NCI-H187 treated with DMSO at 0.1 percent for 48 hours (cell line): ENCODE measurements at places on chromosomes 7 and 10.

DNA sequence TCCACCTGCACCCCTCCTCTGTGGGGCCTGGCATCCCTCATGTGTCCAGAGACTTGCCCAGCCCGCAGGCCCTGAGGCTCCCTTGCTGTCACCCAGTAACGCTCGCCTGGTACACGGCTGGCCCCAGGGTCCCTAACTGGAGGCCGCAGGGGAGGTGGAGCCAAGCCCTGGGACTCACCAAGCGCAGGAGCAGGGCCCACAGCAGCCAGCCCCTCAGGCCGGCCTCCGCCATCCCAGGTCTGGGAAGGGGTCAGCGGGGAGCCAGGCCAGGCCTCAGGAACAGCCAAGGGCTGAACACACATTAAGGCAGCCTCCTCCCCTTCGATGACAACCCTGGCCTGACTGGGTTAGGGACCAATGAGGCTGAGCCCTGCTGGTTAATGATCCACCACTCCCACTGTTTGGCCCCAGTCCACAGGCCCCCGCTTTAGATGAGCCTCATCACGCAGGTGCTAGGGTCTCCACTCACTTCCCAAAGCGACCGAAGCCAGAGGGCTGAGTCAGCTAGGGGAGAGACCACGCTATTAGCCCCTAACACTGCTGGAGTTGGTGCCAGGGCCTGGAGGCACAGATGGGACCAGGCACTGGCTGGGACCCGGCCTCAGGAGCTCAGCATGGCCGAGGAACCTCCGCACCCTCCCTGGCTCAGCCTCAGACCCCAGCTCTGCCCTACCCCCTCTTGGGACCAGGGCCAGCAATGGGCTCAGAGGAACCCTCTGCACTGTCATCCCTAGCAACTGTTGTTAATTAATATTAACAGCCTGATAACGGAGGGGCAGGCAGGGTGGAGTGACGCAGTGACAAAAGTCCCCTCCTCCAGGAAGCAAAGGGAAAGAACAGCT is at the start of gene NPC1L1:
Gene NPC1L1, minus strand, starts transcription at position 303 of the 842 bp plus-strand sequence. Its CDS starts 71 bp downstream, at position 232.
- no peak for DNase-seq

GRCh38 chr10:91076991-91077548 is 143.4 kb upstream of the PCGF5 start:
- DNase-seq, result no peak

DNA sequence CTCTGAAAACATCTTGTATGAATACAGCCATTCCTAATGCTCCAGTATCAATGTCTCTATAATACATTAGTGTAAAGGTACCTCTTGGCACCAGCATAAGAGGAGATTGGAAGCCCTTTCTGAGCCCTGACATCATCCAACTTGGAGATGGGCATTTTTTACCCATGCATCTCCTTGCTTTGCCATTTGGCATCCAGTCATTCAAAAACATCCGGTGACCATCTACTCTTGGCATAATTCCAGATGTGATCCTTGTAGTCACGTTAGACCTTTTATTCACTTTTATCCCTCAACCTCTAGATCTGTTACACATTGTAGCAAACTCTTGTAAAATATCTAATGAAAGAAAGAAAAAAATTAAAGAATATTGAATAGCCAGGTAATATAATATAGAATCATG is 17.9 kb upstream of the SGMS1 start:
- no peak for DNase-seq

- DNase-seq, result no peak
Observed at GRCh38 chr7:100723732-100724275, 3.5 kb downstream of the EPO start.

DNA sequence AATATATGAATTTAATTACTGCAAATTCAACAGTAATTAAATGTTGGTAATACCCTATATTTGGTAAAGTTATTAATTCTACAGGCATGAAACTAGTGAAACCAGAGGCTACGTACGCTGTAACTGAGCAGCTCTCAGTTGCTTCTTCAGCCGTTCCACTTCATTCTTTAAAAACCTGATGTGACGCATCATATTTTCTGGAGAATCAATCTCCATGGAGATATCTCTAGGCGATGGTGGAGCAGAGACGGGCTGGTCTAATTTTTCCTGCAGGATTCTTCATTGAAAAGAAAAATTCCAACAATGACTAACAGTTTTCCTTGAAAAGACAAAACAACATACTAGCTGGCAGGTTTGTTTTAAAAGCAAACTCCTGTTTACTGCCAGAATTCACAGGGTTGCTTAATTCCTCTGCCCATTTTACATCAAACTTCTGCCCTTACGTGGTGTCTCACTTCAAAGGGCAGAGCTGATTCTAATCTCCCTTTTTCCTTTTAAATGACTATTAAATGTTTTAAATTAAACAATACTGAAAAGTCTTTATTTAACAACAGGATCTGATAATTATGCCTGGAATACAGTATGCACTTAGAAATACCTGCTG is 59.4 kb upstream of the MRLN start:
- DNase-seq, result no peak

DNA sequence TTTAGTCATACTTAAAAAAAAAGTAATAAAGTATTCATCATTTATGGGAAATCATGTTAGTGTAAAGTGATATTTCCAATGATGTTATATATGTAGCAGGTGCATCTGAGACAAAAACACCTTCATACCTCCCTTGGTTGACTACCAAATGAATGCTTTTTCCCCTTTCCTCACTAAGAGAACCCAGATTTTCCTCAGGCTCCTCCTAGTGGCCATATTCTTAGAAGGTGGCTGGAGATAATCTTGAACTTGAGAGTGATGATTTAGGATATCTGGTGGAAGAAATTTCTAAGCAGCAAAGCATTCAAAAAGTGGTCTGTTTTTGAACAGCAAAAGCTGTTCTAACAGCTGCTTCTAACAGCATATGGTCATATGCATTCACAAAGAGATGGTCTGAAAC is 16.8 kb upstream of the DNAH11 start:
- no peak for DNase-seq

DNA sequence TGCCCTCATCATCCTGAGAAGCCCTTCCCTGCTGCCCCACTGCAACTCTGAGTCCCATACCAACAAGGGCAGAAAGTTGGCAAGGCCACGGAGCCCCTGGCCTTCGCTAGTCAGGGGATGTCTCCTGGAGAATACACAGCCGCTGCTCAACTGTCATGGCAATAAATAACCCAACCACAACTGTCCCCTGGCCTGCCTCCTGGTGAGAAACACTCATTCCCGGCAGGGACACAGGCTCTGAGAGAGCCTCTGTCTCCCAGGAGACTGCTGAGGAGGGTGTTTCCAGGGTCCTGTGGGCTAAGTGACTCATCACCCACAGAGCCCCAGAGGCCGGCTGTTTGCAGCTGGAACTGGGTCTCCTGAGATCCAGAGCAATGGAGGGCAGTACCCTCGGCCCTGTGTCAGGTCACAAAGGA is 354.1 kb downstream of the TNS3 start:
- DNase-seq, result no peak

DNA sequence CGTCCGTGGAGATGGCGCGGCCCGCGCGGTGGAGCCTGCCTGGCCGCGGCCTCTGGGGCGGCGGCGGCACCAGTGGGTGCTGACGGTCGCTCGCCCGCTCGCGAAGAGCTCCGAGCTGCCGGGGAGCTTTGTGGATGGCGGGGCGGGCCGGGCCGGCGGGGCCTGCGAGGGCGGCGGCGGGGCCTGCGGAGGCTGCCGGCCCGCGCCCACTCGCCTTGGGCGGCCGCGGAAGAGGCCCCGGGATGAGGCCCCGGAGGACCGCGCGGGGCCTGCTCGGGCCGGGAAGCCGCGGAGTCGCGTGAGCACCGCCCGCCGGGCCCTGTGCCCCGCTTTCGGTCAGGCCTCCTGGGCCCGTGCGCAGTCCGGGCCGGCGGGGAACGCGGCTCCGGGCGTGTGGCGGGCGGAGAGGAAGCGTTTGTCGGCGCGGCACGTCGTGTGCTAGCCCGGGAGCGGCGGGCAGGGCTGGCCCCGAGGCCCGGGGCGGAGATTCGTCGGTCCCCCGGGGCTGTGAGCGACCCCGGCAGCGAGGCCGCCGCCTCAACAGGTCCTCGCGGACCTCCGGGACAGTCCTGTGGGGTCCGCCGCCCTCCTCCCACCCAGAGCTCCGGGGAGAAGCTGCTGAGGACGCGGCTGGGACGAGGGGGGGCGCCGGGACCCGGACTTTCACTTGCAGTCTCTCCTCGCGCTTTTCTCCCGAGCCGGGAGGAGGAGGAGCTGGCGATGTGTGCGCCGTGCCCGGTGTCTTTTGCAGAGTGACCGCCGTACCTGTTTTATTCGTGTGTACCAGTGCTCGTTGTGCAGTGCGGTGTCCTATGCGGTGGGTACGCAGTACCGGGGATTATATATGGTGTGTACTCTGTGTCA is 578 bp downstream of the ZMYND11 start:
- no peak for DNase-seq

GRCh38 chr10:73819081-73819480 is 7.7 kb upstream of the NDST2 start:
- DNase-seq, result no peak
